ENCODE measurements at places on chromosomes 4 and X.

DNA sequence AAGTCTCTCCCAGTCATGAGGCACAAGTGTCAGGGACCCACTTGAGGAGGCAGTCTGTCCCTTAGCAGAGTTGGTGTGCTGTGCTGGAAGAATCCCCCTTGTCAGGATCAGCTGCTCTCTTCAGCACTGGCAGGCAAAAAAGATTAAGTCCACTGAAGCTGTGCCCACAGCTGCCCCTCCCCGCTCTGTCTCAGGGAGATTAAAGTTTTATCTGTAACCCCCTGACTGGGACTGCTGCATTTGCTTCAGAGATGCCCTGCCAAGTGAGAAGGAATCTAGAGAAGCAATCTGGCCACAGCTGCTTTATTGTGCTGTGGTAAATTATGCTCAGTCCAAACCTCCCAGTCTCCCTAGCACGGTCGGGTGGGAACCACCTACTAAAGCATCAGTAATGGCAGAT lies 37.4 kb upstream of the HEPH start:
- DNase-seq = no peak

DNA sequence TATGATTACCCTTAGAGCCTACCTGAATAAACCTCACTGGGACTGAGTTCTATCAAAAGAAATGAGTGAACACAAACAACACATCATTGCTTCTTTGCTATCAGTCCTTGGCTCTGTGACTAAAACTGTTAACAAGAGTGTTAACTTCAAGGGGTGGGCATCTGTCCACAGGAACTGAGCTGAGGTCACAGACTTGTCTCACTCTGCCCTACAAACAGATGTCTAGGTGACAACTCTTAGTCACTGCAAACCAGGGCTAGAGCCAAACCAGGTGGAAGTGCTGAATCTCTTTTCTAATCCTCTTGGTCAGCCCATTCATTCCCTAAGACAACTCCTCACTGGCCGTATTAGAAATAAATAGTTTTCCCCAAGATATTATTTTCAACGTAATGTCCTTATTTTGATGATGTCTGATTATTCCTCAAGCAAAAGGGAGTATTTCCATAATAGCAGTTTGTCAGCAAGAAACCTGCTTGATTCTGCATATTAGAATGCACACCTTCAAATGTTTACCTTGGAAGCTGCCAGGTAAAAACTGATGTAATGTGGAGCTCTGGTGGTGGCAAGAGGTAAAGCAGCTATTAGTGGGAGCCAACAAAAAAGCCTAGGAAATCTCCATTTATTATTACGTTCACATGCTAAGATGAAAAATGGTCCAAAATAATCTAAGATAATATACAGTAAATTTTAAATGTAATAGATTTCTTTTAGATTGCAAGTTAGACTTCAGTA lies 4.0 kb downstream of the COL25A1 start:
- no peak for DNase-seq

DNA sequence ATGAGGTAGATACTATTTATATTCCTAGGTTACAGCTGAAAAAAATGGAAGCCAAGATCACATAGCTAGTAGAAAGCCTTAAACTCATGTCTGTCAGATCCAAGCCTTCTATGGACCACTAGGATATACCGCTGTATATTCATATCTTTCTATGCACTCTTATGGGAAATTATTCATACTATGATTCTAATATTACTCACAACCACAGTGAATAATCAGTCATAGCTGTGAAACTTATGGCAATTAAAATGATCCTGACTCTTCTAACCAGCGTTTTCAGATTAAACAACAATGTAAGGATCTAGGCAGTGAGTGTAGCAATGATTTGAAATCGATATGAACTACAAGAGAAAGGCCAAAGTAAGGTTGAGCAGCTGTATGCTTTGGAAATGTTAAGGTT lies 111.0 kb downstream of the RASGEF1B start:
- no peak for DNase-seq

- peak; percentile 60 for DNase-seq
These were observed at the start of gene EDA for GRCh38 chrX:69615779-69616456. EDA (plus strand) TSS chrX:69616113.

DNA sequence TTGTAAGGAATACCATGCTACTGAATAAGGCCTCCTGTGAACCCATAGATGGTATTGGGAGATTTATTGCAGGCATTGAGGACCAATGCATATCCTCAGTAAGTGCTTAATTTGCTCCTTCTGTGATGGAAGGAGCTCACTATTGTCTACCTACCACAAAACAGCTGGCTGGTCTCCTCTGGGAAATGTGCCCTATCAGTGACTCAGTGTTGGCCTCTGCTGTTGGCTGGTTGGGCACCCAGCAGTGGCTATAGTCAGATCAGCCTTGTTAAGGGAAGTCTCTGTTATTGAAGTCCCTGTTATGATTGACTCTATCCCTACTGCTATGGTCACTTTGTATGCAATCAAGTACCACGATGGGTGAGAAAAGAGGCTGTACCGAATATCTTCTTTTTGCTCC lies 27.5 kb upstream of the OTUD4 start:
- no peak for DNase-seq

GRCh38 chr4:3252831-3253641 lies 4.1 kb downstream of the MSANTD1 start:
- DNase-seq = no peak

DNA sequence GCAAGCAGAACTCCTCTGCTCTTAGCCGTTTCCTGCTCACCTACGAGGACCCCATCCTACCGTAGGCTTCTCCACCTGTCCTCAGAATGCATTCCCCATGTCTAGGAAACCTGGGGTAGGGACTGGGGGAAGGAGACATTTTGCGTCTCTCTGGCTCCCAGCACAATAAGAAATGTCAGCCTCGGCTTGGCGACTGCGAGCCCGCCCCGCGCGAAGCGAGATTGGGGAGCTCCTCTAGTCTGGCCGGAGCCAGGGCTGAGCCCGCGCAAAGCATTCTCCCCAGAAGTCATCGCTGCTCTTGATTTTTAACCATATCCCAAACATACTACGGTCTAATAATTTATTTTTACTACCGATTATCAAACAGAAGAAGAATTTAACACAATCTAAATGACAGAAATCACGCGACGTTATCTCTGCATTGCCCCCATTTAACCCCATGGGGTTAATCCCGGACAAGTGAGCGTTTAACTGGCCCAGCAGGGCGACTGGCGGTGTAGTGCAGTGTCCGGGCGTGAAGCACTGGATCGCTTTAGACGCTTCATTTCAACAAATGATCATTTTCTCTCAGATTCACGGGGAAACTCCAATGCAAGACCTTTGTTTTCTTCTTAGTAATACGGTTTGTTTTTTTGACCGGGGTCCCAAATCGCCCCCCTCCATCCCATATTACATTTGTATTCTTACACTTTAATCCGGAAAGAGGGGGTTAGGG lies 8.0 kb upstream of the PITX2 start:
- no peak for DNase-seq

- no peak for DNase-seq
These were observed 78.0 kb upstream of the CCDC160 start for GRCh38 chrX:134158821-134159512.

GRCh38 chrX:151517421-151517820 lies 46.1 kb upstream of the PASD1 start:
- no peak for DNase-seq

- no peak for DNase-seq
These were observed 23.2 kb upstream of the MRFAP1 start for GRCh38 chr4:6617246-6617645.

DNA sequence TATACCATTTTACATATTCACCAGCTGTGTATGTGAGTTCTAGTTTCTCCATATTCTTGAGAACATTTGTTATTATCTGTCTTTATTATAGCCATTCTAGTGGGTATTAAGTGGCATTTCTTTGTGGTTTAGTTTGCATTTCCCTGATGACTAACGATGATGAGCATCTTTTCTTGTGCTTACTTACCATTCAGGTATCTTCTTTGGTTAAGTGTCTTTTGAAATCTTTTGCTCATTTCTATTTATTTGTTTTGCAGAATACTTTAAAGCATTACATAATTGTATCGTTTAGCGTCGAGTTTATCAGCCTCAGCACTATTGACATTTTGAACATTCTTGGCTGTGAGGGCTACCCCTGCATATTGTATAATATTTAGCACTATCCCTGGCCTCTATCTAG lies 85.4 kb downstream of the FRMPD4 start:
- DNase-seq = no peak

GRCh38 chrX:93932471-93933220 lies 258.6 kb downstream of the FAM133A start:
- no peak for DNase-seq

DNA sequence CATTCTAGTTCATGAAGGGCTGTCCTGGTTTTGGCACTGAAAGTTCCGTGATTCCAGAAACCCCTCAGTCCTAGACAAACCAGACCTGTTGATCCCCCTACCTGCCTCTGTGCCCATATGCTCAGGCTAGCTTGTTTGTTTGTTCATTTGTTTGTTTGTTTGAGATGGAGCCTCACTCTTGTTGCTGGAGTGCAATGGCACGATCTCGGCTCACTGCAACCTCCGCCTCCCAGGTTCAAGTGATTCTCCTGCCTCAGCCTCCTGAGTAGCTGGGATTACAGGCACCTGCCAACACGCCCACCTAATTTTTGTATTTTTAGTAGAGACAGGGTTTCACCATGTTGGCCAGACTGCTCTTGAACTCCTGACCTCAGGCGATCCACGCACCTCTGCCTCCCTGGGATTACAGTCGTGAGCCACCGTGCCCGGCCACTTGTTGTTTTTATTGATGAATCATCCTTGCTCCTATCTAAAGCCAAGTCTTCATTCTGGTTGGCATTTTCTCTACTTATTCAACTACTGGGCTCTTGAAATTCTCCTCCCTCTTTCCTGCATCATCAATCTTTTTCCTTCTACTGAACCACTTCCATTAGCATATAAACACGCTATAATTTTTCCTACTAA lies 86.3 kb upstream of the BMP2K start:
- DNase-seq = no peak

DNA sequence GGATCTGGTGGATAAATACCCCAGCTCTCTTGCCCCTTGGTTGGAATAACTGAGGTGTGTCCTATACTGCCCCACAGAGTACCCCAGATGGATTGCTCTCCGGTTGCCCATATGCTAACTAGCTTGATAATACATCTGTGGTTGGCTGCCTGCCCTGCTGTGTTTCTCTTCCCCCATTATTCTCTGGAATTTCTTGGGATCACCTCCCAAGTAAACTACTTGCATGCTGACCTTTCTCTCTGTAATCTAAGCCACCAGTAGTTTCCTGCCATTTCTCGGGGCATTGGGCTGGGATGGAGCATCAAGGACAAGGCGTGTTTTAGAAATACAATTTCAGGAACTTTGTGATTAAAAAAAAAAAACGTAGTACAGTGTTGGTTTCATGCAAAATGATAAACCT lies 25.2 kb downstream of the PPP1R2C start:
- no peak for DNase-seq

- no peak for DNase-seq
These were observed 116.7 kb downstream of the TMA16 start for GRCh38 chr4:163611182-163611581.

- no peak for DNase-seq
These were observed 42.5 kb downstream of the UNC5C start for GRCh38 chr4:95506264-95506663.

- no peak for DNase-seq
These were observed 42.7 kb downstream of the TMEM156 start for GRCh38 chr4:38989487-38989886.

GRCh38 chrX:108584617-108585211 lies 145.1 kb downstream of the COL4A5 start:
- no peak for DNase-seq

- DNase-seq = no peak
These were observed 5.5 kb upstream of the ASMT start for GRCh38 chrX:1609311-1609710.

GRCh38 chrX:101417981-101418841 lies 10.2 kb downstream of the HNRNPH2 start:
- peak; percentile 40 for DNase-seq

GRCh38 chr4:109816894-109817293 lies 1.3 kb downstream of the GAR1 start:
- DNase-seq = no peak

DNA sequence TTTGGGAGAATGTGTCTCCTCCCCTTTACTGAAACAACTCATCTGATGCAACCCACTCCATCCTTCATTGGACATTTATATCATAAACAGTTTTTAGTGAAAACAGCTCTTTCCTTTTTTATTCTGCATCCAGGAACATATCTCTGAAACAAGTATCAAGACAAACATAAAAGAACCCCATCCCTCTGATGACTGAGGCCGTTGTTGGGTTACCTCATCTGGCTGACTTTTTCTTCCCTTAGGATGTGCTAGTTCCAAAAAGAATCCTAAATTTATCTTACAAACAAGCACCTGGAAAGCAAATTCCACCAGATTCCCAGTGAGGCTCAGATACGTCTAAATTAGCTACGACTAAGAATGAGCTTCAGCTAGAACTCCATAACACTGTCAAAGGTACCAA lies 483.7 kb upstream of the INTU start:
- no peak for DNase-seq

DNA sequence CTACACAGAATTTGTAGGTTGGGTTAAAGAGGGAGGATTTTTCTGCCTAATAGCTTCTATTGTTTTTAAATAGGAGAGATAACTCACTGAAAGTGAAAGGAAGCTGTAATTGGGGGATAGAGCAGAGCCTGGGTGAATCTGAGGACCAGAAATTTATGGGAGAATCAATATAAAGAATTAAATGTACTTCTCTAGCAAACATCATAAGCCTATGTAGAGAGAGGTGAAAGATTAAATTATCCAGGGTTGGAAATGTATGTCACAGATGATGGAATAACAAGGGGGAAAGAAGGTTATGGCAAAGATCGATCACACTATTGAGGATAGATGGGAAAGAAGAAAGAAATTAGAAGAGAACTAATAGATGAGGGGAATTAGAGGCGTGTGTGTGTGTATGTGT lies 104.4 kb upstream of the DCAF8L1 start:
- no peak for DNase-seq

- no peak for DNase-seq
These were observed 1324.2 kb downstream of the TECRL start for GRCh38 chr4:63085091-63085490.

DNA sequence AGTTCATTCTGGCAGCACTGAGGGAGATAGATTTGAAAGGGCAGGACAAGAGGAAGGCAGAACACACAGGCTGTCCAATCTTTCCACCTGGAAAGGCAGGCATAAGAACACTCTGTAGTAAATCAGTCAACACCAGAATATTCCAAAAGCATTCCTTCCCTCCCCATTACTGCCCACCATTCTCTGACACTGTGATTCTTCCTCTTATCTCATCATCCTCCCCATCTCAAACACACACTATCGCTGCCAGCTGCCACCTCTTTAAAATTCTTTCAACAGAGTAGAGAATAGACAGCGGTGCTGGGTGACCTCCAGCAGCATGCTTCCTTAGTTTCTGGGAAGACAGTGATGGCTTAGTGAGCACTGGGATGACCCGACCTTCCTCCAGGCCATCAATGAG lies 53.7 kb upstream of the MYOZ2 start:
- DNase-seq = no peak

GRCh38 chr4:105088110-105088879 lies 58.4 kb upstream of the TET2 start:
- DNase-seq = no peak

DNA sequence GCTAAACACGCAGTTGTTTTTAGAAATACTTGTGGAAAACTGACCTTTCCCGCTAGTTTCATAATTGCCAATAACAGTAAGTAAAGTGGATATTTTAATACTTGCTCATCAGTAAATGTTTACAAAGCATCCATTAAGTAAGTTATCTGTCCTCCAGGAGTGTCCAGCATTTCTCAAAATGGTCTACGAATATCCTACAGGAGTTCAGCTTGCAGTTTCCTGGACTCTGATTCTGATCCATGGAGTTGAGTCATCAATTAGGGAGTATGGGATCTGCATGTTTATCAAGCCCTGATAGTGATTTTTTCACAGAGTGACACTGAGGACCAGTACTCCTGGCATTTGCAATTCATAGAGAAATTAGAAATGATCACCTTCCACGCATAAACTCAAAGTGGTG lies 325.2 kb upstream of the AADAT start:
- DNase-seq = no peak

Data from gastrocnemius medialis (tissue), 4 donors.